ENCODE measurements at places on chromosomes 6 and 20.

DNA sequence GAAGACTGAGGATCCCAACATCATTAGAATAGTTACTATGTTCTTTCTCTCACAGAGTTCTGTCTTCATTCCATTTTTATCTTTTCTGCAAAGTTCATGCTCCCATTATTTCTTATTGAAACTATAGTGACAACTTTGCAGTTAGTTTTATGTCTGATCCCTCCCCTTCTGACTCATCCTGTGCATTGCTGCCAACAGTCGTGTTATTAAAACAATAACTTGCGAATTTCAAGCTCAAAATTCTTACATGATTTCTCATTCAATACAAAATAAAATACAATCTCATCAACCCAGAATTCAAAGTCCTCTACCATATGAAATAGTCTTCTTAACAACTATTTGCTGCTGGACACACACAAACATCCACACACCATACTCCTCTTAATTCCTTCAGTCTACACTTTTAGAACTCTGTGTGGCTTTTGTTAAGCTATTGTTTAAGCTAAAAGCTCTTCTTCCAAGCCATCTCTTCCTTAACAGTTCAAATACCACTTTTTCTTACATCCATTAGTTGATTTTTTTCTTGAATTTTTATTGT lies 261.4 kb upstream of the IRAK1BP1 start:
- DNase-seq: no peak

DNA sequence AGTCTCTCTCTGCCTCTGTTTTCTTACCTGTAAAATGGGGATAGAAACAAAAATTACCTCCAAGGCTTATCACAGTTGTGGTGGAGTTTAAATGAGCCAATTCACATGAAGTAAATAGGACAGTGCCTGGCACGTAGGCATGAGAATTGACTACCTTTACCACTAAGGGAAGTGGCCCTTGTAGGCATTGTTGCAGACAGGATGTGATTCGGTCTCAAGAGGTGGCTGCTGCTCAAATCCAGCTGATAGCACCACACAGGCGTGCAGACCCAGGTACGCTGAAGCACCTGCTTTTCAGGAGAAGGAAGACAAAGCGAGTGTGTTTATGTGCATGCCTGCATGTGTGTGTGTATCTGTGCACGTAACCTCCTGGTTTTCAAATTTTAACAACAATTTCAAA lies 108.6 kb downstream of the EYA2 start:
- no peak for DNase-seq

DNA sequence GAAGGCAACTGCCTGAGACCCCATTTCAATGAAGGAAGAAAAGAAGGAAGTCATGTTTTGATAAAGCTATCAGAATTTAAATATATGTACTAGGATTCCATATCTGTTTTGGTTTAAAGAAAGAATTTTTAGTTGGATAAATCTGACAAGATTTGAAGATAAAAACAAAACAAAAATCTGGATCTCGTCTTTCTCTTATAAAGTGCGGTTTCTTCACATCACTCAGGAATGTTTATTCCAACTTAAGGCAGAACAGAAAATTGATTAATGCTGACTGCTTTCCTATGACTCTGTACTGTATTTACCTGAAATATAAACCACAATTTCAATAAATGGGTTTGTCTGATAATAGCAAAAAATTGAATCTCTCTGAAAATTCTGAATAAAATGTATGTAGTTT lies 439.7 kb downstream of the RFPL4B start:
- DNase-seq: no peak

GRCh38 chr6:142275236-142276006 lies 26.4 kb upstream of the ADGRG6 start:
- no peak for DNase-seq

DNA sequence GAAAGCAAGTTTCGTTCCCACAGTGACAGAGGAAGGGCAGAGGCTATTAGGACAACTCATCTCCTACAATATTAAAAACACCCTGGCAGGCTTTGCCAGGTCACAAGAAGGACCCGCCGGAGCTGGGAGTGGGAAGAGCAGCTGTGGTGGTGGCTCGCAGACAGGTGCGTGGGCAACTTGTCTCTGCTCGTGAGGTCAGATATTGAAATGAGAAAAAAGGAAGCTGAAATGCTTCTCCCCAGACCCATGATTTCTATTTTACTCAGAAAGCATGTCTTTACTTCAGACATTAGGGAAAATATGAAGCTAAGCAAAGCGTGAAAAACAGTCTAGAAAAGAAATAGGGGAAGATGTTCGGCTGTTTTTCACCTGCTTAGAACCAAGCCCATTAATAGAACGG lies 166.3 kb upstream of the EEF1E1 start:
- DNase-seq: no peak

Measured in stimulated activated CD8-positive, alpha-beta memory T cell treated with anti-CD3 and anti-CD28 coated beads, Interleukin-15, amount 100 ng/mL, for 1 hour (primary cell).